ENCODE measurements at places on chromosomes 16 and 17. TPM values are rescaled to one million over a fixed set of nuclear protein-coding genes. Genes with fewer than 3 reads are reported as not detected.
A peak's percentile ranks its signal among the peaks of the same experiment; 100 is the strongest.

The MT1G gene
- 3.4 TPM for total RNA-seq

DNA sequence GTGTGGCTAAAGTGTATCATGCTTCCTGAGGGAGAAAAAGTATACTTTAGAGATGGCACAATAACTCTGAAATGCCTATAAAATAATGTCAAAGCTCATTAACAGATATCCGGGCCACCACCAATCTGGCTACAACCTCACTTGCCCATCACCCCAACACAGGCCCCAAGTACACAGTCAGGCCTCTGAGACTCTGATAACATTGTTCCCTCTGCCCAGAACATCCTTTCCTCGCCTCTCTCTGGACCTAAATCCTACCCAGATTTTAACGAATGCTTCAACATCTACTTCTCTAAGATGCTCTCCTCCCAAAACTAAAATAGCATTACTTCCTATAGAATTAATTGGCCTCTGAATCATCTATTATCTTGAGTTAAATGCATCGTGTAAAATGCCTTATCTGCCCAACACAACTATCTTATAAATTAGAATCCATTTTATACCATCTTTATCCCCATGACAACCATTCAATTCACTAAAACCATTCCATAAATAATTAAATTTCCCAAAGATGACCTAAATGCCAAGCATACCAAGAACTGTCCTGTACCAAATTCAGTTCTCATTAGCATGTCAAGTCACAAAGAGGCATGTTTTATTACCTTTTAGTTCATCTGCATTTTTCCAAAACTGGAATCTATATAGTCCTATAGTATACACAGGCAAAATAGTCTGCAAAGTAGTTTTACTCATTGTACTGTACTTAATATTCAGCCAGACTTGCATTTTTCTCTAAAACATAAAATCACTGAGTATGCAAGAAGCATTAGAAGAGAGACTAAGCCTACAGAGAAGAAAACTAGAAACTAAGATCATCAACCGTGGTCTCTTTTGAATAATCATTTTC lies 15.7 kb downstream of the HELZ start:
- DNase-seq = no peak

DNA sequence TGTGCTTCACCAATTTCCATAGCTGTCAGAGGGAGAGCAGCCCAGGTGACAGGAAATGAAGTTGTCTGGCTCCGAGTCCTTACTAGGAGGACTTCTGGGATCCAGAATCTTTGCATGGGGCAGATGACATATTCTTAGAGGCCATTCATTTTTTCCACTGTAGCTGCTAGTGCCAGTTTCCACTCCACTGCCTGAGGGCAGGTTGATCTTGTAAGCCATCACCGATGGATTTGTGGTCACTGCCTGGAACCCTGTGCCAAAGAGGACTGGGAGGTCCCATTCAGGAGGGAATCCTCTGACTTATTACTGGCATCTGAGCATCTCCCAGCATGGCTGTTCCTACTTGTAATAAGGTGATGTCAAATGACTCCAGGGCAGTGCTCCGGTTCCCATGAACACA lies 144.1 kb upstream of the KCNJ18 start:
- no peak for DNase-seq

DNA sequence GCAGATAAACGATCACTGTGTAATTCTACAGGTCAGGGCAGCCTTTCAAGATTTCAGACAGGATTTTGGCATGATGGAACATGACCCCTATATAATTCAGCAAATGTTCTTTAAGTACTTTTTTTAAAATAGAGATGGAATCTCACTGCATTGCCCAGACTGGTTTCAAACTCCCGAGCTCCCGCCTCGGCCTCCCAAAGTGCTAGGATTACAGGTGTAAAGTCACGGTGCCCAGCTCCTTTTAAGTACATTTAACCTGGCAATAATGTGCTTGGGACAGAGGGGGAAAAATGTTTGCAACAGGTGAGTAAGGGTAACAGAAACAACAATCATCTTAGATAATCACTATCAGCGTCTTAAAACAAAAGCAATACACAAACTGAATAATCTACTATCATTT lies 66.5 kb upstream of the PSMD7 start:
- DNase-seq = no peak

The HNF1B gene
- total RNA-seq = 1.4 TPM

DNA sequence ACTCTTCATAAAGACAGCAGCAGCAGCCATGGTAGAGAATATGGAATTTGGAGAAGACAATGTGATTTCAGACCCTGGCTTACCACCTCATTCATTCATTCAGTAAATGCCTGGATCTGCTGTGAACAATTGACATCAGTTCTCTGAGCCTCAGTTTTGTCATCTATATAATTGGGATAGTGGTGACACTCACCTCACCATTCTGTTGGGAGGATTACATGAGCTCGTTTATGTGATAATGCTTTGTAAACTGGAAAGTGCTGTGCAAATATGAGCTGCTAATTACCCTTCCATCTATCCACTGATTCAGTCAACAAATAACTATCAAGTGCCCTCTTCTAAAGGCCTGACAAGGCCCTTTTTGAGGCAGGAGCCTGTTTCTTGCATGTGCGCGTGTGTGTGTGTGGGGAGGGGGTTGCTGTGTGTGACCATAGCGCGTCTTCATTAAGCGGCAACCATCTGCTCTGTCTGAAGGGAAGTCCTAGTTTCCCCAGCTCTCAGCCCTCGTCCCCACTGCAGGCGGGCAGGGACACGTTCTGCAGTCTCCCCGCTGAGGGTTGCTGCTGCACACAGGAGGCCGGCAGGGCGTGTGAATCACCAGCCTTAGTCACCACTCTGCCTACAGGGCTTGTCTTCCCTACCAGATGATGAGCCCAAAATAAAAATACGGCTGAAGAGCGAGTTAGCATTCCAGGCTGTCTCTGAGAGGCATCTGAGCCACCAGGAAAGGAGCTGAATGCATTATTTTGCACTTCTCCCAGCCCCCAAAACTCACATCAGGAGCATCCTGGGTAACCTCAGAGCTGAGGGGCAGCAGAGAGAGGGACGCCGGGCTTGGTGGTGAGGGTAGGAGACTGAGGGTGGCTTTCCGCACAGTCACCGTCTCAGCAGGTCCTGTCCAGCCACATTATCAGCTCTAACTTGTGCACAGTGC lies 19.9 kb downstream of the ARL4D start:
- DNase-seq = no peak

- no peak for DNase-seq
Observed at GRCh38 chr16:19001788-19002187, 18.1 kb downstream of the TMC7 start.

- DNase-seq = no peak
Observed at GRCh38 chr16:8740775-8741355, 56.6 kb downstream of the TMEM186 start.

DNA sequence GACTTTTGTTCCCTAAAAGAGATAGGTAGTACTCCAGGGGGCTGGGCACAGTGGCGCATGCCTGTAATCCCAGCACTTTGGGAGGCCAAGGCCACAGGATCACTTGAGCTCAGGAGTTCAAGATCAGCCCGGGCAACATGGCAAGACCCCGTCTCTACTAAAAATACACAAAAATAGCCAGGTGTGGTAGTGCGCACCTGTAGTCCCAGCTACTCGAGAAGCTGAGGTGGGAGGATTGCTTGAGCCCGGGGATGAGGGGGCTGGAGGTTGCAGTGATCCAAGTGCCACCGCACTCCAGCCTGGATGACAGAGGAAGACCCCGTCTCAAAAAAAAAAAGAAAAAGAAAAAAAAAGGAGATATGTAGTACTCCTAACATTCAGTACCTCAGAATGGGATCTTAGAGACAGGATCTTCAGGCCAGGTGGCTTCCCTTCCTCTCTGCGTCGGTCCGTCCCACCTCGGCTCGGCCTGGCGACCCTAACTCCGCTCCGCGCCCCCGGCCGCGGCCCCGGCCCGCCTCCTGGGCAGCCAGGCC lies 89.6 kb downstream of the CDC27 start:
- no peak for DNase-seq

The FUS gene
- total RNA-seq = 486 TPM

DNA sequence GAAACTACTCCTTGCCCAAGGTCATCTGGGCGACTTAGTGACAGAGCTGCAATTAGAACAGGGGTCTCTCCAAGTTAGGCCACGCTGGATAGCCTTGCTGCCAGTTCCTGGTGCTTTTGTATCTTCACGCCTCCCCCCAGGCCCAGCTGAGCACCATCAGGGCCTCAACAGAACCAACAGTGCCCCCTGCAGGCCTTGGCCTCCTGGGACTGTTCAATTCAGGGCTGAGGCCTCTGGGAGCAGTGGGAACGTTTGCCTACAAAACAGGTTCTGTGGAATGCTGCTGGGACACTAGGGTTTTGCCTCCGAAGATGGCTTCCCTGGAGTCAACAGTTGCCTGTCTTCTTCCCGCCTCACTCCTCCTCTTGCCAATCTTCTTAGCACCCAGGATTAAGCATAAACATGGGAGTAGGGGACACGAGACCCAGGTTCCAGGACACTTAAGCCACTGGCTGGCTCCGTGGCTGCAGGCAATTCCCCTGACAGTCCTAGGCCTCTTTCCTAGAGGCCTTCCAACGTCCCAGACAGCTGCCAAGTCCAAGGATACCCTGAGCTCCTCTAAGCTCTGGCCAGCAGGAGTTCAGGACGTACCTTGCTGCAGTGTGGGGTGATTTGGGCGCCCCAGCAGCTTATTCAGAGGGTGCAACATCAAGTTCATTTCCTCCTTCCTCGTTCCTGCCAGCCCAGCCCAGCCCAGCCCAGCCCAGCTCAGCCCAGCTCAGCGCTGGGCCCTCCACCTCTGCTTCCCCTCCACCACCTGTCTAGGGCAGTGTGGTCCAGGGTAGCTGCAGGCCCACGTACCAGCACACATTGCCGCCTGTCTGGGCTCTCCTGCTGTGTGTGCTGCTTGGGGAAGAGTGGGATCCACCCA lies 246.6 kb upstream of the RPL38 start:
- peak; percentile 69 for DNase-seq

DNA sequence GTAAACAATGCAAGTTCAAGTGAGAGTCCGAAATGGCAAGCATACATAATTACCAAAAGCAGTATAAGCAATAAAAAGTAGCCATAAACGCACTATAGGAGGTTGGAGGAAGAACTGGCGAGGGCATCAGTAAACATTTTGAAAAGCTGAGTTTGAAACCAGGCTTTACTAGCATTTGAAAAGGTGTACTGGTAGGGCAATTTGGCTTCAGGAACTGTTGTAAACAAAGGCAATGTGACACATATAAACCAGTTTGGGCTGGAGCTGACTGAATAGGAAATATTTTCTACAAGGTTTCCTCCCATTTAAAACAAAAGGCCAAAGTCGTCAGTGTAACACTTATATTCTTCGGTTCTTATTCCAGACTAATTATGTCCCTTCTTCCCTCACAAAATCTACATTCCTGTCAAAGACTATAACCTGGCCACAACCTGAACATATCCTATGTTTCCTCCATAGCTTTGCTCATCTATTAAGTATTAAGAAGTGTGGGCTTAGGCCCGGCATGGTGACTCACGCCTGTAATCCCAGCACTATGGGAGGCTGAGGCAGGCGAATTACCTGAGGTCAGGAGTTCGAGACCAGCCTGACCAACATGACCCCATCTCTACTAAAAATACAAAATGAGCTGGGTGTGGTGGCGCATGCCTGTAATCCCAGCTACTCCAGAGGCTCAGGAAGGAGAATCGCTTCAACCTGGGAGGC lies 7.8 kb downstream of the CBX1 start:
- DNase-seq = no peak

The EXOSC6 gene
- 23.3 TPM for total RNA-seq

GRCh38 chr16:19375561-19376158 lies 42.0 kb upstream of the TMC5 start:
- DNase-seq = no peak

- no peak for DNase-seq
Observed at GRCh38 chr17:5877366-5877765, 192.8 kb upstream of the WSCD1 start.

The ADAM11 gene
- total RNA-seq = 0.25 TPM

GRCh38 chr16:65663774-65664173 lies 541.9 kb upstream of the CDH11 start:
- no peak for DNase-seq

GRCh38 chr17:57940231-57940630 lies 15.0 kb downstream of the CUEDC1 start:
- DNase-seq = no peak

- no peak for DNase-seq
Observed at GRCh38 chr16:54821731-54822130, 108.9 kb upstream of the IRX5 start.

- DNase-seq = no peak
Observed at GRCh38 chr17:57313097-57313835, 56.9 kb downstream of the MSI2 start.

The AIPL1 gene
- total RNA-seq = not detected

DNA sequence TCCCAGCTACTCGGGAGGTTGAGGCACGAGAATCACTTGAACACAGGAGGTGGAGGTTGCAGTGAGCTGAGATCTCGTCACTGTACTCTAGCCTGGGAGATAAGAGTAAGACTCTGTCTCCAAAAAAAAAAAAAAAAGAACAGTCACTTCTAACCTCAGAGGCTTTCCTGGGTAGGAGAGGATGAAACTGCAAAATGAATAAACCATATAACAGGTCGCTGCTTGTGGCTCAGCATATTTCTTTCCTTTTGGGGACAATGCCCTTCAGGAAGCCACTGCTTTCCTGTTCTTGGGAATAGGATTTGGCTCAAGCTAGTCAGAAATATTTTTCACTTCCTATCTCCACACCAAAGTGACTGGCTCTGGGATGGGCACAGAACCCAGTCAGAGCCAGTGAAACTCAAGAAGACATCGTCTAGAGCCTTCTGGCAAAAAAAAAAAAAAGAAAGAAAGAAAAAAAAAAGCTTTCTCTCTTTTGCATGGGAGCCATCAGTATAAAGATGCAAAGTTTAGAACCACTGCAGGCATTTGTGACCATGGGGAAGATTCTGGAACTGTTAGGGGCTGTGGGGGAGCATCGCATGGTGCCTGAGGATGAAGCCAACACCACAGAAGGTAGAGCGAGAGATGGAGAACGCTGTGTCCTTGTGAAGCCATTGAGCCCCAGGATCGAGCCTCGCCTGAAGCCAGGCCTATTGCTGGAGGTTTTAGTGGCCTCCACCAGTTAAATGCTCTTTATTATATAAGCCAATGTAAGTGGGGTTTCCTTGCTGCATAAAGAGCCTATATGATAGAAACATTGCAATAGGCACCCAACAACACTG lies 71.8 kb upstream of the MRTFB start:
- DNase-seq = no peak

The KCNJ16 gene
- not detected for total RNA-seq

The SEZ6L2 gene
- total RNA-seq = 0.35 TPM

GRCh38 chr17:9247401-9247938 lies 226.2 kb downstream of the NTN1 start:
- no peak for DNase-seq

- DNase-seq = no peak
Observed at GRCh38 chr16:66459878-66460277, 32.8 kb downstream of the BEAN1 start.

The SLC35G6 gene
- not detected for total RNA-seq

DNA sequence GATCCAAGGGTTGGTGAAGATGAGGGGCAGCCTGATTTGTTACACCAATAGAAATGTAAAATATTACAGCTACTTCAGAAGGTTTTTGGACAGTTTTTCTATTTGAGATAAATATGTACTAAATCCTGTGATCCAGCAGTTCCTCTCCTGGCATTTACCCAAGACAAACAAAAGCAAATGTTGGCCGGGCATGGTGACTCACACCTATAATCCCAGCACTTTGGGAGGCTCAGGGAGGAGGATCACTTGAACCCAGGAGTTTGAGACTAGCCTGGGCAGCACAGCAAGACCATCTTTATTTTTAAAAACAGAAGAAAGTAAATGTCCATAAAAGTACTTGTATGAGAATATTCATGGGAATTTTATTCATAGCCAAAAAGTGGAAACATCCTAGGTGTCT lies 64.8 kb upstream of the MRC2 start:
- no peak for DNase-seq

All from activated naive CD4-positive, alpha-beta T cell treated with anti-CD3 and anti-CD28 coated beads, Interleukin-2, amount 50 U/mL, for 72 hours (primary cell).